Stimulated activated CD8-positive, alpha-beta memory T cell treated with anti-CD3 and anti-CD28 coated beads, Interleukin-15, amount 100 ng/mL, for 24 hours (primary cell): ENCODE measurements at places on chromosomes 2 and 18.

DNA sequence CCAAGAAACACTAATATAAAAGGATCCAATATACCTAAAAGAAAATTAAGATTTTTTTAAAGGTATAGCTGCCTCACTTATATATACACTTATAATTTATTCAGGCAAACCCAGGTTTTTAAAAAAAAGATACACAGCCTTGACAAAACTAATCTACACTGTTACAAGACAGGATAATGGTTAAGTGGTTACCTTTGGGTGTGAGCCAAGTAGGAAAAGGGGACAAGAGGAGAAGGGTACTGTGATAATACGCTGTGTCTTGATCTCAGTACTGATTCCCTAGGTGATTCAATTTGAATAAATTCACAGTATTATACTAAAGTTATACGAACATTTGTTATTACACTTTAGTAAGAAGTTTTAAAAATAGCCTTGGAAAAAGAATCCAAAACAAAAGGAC is 30.6 kb downstream of the KLHL41 start:
- DNase-seq: no peak

DNA sequence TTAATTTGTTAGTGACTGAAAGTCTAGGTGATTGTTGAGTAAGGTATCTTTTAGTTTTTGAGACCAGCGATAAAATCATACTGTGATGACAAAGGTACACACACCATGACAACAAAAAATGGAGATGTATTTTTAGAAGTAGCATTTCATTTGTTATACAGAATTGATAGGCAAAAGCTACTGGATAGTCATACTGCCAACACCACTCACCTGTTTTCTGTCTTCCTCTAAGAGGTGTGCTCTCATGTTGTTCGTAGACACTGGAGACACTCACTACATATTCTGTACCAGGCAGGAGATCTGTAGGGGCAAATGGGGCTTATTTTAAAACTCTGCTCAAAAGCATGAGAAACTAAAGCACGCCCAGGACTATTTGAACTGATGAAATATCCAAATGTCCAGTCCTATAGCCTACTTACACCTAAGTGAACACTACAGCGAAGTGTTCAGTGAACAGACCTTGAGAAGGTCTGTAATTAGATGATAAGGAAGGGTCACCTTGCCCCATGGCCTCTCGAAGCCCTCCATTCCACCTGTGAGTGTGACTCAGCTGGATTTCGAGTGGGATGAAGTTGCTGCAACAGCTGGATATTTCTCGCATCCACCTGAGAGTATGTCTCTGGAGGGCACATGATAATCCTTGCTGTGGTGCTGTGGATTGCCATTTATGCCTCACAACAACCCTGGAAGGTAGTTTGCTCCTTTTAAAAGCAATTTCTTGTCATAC is 47.7 kb downstream of the FN1 start:
- DNase-seq: no peak

DNA sequence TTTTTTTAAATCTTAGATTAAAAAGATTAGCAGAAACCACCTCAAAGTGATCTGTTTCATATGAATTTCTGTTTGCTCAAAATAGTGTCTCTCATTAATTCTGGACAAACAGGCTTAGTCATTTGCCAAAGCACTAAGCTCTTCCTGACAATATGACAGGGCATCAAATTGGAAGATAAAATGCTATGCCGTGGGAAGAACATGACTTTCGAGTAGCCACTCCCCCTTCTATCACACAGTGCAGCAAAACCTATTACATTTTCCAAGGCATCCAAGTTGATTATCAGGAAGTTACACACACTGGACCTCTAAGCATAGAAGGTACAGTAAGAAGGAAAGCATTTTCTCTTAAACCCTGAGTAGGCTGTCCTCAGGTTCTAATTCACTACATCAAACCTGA is 89.5 kb downstream of the STK39 start:
- DNase-seq: no peak

GRCh38 chr18:78607784-78608183 is 371.8 kb upstream of the SALL3 start:
- DNase-seq: no peak

- no peak for DNase-seq
These were observed 66.9 kb upstream of the ITM2C start for GRCh38 chr2:230797515-230798495.

GRCh38 chr2:117917223-117917917 is 96.5 kb downstream of the CCDC93 start:
- no peak for DNase-seq

DNA sequence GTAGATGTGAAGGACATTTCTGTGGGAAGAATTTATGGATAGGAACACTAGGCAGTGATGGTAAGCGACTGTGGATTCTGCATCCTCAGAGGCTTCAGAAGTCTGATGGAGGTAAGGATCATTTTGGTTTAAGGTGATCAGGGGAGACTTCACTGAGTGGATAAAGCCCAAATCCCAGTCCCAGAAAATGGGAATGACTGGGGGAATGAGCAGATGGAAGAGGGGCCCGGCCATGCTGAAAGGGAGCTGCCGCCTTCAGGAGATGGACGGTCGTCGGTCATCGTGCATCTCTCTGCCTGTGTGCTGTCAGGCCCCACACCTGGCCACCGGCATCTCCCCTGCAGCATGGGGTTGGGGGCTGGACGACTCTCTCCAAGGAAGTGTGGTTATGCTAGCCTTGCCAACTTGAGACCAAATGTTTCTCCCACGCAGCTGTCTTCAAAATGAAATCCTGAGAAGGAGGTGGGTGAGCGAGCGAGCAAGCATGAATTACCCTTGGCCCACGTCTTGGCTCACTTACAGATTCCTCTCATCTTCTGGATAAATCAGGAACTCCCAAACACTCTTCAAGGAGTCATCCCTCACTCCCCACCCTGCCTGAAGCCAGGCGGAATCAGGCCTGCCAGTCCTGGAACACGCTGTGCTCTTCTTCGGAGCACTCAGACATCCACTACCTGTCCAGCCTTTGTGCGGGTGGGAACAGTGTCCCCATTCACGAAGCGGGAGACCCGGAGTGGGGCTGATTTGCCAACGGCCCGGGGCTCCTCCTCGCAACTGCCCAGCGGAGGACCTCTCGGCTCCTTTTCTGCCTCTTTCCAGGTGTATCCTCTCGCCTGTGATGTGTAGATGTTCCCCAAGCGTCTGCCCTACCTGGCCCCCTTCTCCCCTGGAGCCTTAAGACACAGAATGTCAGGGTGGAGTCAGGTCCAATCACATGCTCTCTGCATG is 85.6 kb downstream of the PRKCE start:
- no peak for DNase-seq

GRCh38 chr2:848099-848498 is 102.5 kb upstream of the SNTG2 start:
- no peak for DNase-seq

DNA sequence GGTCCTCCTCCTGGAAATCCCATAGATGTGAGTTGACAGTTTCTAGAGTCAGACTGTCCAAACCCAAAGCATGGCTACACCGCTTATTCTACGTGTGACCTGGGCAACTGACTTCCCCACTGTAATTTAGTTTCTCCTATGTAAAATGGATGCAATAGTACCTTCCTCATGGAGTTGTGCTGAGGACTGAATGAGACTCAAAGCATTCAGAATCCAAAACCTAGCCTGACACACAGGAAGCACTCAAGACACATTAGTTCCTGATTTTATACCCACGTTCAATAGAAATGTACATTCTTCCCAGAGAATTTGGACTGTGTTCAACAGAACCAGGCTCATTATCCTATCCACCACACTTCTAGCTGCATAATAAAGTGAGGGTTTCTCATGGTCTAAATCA is 88.8 kb downstream of the STK39 start:
- no peak for DNase-seq

GRCh38 chr2:29261003-29261402 is 145.8 kb downstream of the CLIP4 start:
- DNase-seq: no peak

DNA sequence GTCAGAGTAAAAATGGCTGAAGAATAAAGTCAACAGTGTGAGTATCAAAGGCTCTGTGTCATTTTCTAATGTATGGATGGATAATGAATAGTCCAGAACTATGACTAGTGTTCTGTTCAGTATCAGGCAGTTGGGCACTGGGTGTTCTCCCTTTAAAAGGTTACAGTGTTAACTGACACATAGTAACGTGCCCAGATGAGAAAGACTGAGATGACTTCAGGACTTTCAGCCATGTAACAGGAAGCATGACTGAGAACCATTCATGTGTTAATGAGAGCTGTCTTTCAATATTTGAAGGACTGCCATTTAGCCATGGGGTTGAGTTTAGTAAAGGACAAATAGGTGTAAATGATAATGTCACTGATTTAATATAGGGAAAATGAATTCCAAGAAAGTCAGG is 187.1 kb downstream of the GULP1 start:
- no peak for DNase-seq

- DNase-seq: no peak
These were observed 17.9 kb downstream of the MOCOS start for GRCh38 chr18:36205166-36205565.

DNA sequence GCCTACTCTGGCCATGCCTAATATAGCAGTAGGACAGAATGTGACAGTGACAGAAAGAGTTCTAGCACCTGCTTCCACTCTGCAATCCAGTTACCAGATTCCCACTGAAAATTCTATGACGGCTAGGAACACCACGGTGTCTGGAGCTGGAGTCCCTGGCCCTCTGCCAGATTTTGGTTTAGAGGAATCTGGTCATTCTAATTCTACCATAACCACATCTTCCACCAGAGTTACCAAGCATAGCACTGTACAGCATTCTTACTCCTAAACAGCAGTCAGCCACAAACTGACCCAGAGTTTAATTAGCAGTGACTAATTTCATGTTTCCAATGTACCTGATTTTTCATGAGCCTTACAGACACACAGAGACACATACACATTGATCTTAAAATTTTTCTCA is 45.2 kb upstream of the TTR start:
- DNase-seq: no peak

GRCh38 chr2:38122344-38122743 is 46.4 kb upstream of the CYP1B1 start:
- DNase-seq: no peak

DNA sequence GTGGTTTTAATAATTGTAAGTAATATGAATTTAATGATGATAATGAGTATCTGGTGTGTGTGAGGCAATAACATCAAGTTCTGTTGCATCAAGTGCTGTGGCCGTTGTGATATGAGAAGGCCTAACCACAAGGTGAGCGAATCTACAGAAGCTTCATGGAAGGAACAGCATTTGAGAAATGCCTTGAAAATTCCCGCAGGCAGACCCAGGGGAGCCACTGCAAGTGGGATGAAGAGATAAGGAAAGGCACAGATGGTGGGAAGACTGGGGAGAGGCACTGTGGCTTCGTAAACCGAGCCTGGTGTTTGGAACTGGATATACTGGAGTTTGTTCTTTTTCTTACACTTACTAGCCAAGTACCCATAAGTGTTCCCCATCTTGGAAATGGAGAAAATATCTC is 357.5 kb downstream of the PTPRM start:
- no peak for DNase-seq

DNA sequence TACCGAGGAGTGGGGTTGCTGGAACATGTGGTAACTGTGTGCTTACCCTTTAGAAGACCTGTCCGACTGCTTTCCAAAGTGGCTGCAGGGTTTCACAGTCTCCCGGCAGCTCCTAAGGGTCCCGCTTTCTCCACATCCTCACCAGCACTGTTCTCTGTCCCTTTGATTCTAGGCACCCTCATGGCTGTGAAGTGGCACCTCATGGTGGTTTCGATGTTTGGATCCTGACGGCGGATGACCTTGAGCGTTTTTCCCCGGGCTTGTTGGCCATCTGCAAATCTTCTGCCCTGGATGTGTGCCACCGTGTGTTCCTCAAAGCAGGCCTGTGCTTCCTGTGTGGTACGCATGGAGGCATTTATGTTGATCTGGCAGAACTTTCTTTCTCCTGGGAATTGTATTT is 292.5 kb upstream of the HDAC4 start:
- no peak for DNase-seq

DNA sequence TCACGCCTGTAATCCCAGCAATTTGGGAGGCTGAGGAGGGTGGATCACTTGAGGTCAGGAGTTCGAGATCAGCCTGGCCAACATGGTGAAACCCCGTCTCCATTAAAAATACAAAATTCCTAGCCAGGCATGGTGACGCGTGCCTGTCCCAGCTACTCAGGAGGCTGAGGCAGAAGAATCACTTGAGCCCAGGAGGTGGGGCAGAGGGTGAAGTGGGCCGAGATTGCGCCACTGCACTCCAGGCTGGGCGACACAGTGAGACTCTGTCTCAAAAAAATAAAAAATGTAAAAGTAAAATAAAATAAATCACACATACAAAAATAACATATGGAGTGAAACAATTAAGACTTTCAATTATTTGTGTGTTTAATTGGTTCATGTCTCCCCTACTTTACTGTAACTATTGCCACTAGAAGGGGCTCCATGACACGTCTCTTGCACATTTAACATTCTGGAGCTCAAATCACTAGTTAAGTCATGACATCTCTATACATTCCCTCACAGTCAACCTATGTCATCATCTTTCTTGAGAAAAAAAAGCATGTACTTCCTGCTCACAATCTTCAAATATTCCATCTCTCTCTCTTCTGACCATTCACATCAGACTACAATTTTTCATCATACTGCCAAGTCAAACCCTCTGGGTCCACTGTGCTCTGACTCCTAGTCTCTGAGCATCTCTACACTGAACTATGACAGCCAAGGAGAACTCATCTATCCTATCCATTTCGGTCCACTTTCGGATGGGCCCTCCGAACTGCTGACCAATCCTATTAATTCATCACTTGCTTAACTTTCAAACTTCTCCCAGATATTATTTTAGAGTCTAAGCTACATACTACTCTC is 6.7 kb downstream of the GFPT1 start:
- no peak for DNase-seq

DNA sequence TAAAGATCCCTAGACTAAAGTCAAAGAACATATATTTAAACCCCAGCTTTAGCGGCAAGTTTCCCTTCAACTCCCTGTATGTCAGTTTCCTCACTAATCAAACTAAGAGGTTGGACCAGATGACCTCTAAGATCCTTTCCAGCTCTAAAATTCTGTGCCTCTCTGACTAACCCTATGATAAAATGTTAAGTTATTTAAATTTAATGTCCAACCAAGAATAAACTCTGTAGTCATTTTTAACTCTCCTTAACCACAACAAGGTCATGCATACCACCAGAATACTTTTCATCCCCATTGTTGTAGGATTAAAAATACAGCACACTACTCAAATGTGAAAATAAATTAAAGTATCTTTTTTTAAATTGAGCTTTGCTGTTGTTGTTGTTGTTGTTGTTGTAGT is 5.2 kb upstream of the PDE1A start:
- no peak for DNase-seq
